Kidney epithelial cell (primary cell): ENCODE measurements at places on chromosomes 11 and 22.

- DNase-seq = no peak
Measured at GRCh38 chr11:9700105-9700801, 36.4 kb downstream of the SWAP70 start.

DNA sequence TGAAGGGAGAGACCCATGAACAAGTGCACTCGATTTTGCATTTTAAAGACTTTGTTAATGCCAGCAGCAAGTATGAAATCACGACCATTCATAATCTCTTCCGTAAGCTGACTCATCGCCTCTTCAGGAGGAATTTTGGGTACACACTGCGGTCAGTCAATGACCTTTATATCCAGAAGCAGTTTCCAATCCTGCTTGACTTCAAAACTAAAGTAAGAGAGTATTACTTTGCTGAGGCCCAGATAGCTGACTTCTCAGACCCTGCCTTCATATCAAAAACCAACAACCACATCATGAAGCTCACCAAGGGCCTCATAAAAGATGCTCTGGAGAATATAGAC is 5.9 kb downstream of the SERPIND1 start:
- no peak for DNase-seq

DNA sequence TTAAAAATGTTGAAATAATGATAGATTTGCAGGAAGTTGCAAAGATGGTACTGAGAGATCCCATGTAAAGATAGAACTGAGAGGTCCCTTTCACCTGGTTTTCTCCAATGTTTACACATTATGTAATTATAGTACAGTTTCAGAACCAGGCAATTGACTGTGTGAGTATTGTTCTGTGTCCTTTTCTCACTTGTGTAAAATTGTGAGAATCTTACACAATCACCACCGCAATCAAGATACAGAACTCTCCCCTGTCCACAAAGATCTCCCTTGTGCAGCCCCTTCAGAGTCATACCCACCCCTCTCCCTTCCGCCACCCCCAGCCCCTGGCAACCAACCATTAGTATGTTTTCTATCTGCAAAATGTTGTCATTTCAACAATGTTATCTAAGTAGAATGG is 119.8 kb upstream of the NAV2 start:
- DNase-seq = no peak

- no peak for DNase-seq
Measured at GRCh38 chr11:7275133-7275532, 23.4 kb downstream of the SYT9 start.

DNA sequence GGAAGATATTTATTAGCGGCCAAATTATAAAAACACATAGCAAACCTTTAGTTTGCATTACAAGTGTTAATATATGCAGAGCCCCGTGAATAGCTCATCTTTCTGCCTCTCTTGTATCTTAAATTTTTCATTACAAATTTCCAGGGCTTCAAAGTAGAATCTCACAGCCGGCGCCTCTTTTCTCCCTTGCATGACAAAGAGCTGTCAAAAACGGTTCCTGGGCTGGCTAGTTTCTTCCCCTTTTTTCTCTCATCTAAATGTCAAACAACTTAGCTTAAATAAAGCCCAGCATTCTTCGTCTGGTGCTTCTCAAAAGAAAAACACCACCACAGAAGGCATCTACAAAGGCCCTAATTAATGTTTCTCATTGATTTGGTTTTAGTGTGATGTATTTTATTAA is 253.0 kb downstream of the INSC start:
- no peak for DNase-seq

- DNase-seq = no peak
Measured at GRCh38 chr11:16280256-16280682, 76.1 kb downstream of the SOX6 start.

DNA sequence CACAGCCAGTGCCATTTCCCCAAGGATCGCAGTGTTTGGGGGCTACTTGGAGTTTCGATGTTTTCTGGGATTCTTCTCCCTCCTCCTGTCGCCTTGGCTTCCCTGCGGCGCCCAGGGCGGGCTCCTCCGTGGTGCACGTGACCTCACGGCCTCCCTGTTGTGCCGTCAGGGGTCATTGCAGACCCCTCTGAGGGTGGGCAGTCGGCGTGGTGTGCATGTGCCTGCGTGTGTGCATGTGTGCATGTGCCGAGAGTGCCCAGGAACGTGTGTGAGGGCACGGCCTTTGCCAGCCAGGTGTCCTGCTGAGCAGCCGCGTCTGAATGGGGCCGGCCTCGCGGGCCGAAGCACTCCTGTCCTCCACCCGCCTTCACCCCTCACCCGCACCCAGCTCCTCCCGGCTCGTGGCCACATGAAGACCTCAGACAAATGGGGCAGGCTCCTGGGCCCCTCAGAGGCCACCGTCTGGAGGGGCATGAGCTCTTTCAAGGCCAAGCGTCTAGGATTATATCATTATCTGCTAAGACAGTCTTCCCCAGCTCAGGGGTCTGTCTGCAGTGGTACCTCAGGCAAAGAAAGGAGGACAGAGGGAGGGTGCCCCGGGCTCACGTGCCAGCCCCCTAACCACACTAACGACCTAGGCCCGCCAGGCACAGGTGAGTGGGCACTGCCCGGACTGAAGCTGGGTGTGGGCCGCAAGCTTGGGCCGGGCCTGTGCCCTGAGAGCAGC is 9.4 kb upstream of the MRPL23 start:
- no peak for DNase-seq

DNA sequence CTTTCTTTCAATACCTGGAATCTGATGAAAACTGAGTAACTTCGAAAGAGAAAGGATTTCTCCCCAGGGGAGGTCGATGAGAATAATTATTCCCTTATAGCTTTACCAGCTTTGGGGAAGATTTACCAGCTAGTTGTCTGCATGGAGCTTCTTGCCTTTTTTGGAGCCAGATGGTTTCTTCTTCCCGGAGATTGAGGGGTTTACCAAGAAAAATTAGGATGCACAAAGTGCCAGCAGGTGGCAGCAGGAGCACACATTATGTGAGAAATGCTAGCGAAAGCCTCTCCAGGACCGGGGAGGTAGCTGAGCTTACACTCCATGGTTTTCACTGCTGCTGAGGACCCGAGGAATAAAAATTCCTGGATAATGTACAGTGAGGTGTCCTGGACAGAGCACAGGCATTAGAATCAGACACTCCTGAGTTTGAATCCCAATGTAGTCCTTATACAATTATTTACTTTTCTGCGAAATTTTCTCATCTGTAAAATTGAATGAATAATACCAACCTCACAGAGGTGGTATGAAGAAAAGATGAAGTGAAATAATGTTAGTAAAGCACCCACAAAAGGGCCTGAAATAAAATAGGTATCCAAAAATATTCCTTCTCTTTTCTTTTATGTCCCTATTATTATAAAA is 46.0 kb upstream of the PARVA start:
- peak; percentile 48 for DNase-seq

GRCh38 chr11:123316003-123316402 is 114.1 kb upstream of the GRAMD1B start:
- no peak for DNase-seq

DNA sequence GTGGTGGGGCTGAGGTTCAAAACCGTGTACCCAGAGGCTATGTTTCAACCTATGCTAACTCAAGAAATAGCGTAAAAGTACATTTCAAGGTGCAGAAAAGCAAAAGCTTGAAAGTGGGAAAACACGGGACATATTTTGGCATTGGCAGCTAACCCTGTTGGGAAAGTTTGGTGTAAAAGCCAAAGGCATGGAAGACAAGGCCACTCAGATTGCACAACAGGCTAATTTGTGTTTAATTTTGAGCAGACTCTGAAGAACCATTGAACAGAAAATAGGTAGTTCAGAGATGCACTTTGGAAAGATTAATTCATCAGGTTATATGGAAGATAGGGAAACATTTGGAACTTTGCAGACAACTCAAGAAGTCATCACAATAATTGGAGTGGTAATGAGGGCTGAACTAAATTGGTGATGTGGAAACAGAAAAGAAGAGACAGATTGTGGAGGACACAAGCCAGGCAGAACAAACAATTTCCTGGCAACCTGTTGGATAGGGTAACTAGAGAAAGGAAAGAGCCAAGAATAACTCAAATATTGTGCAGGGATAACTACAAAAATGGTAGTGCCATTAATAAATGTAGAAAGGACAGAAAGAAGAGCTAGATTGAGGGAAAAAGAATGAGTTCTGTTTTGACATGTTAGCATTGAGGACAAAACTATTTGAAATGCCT is 140.5 kb upstream of the PGR start:
- DNase-seq = no peak

DNA sequence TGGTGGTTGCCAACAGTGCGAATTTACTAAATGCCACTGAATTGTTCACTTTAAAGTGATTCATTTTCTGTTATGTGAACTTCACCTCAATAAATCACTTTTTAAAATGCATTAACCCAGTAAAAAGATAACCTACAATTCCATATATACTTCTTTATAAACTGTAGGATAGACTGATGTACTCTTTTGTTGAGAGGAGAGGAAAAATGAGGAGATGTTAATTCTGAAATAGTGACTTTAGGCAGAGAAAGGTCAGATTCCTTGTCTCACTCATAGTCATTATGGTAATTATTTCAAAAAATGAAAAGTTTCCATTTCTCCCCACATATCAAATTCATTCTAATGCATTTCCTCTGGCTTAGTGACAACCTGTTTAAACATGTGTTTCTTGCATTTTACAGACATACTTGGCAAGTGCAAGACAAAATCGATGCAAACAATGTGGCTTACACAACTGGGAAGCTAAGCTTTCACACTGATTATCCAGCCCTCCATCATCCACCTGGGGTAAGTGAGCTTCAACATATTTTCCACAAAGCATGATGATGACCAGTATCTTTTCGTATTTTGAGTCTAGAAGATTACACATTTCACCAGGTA is 74.5 kb downstream of the BBOX1 start:
- no peak for DNase-seq

- DNase-seq = no peak
Measured at GRCh38 chr11:14149683-14150082, 187.2 kb downstream of the SPON1 start.

DNA sequence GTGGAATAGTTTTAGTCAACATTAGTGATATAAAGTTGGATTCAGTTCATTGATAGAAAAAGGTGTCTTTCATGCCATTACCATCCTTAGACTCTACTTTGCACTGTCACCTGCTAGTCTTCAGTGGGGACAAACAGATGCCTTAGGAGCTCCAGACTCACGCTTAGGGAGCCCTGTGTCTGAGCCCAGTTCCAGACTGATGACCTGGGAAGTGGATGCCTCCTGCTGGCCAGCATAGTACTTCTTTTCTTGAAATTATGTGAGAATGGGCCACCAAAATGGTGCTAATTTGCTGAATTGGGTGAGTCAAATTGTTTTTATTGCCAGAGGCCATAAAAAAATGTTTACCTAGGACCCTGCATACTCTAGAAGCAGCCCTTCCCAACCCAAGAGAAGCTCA is 53.9 kb downstream of the NOX4 start:
- no peak for DNase-seq

- DNase-seq = no peak
Measured at GRCh38 chr22:50581950-50582492, 628 bp downstream of the CHKB start.

DNA sequence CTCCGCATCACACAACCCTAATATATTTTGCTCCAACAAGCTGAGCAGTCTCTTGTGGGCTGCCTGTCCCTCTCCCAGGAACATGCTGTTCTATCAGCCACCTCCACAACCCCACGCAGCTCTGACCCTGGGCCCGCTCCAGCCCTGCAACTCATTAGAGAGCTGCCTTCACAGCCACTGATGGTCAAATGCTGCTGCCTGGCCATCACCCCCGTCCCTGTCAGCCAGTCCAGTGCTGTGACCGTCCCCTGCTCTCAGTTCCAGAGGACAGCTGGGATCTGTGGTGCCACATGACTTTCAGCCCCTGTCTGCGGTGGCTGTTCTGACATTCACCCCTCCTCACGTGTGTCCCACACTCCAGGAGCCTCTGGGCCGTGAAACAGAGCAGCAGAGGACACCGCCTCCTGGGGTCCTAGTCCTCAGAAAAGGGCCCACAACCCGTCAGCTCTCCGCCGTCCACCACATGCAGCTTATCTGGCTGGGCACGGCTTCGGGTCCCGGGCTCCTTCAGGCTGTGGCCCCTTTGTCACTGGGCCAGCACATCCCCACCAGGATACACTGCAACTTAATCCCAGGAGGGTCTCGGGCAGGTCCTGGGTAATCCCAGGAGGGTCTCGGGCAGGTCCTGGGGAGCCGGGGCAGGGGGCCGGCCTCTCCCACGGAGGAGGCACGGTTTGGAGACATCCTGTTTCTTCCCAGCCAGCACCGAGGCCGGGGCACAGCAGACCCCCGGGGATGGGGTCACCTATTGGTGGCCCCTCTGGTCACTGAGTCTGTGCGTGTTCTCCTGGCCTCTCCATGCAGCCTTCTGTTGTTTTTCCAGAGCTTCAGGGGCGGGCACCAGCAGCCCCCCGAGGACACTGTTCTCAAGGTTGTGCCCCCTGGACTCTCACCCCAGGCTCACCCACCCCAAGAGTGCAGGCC is 15.1 kb downstream of the CRELD2 start:
- DNase-seq = no peak

- no peak for DNase-seq
Measured at GRCh38 chr11:1471736-1472135, 14.8 kb downstream of the MOB2 start.

DNA sequence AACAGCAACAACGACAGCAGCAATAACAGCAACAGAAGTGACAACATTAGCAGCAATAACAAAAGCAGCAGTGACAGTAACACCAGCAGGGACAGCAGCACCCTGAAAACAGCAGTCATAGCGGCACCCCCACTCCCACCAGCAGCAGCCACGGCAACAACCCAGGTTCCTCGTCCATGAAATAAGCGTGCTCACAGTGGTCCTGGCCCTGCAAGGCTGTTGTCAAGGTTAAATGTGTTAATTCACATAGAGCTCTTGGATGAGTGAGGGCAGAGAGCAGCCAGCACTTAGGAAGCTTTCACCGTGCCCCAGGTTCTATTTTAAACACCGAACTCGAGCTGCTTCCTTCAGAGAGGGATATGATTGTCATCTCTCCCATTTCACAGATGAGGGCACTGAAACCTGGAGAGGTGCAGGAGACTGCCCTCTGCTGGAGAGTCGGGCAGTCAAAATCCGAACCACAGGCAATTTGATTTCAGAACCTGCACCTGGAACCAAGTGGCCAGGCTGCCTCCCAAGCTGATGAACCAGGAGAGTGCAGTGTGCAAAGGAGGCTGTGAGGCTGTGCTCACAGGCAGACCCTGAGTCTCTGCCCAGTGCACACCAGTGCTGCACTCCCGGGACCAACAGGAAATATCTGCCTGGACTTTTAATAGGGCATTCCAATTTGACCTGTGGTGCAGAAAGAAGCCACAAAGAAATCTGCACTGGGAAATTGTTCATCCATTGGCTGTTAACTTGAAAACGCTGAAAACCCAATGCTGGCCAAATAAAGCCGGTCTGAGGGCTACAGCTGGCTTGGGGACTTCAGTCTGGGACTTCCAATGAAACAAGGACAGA is 22.9 kb upstream of the FGF3 start:
- no peak for DNase-seq
